ENCODE measurements at places on chromosomes 7 and 10.

DNA sequence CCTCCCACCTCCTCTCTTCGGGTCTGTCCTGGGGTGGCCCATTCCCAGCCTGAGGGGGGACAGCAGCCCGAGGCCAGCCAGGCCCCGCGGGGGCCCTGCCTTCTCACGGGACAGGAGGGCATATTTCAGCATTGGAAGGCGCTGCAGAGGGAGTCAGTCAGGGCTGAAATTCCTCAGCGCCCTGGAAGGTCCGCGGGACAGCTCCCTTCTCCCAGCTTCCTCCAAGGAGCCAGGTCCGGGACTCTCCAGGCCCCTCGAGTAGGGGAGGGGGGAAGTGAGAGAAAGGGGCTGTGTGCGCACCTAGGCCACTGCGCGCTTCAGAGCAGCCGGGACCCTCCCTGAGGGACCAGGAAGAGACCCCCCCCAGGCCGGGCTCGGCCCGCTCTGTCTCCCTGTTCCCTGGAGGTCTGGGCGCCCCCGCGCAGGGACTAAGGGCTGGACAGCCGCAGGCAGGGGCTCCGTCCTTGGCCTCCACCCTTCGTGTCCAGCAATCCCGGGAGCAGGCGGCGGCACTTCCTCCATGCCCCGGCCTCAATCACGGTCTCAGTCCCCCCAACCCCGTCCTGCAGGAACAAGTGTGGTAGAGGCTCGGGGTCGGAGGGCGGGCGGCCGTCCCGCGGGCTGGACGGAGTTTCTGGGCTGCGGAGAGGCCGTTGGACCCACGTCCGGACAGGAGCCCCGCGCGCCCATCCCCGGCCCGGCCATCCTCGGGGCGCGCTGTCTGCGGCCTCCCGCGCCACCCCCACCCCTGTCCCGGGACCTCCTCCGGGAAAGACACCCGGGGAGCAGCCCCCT is 6.0 kb upstream of the ELFN1 start:
- no peak for DNase-seq

GRCh38 chr7:90749774-90750173 is 153.7 kb downstream of the CDK14 start:
- DNase-seq: no peak

DNA sequence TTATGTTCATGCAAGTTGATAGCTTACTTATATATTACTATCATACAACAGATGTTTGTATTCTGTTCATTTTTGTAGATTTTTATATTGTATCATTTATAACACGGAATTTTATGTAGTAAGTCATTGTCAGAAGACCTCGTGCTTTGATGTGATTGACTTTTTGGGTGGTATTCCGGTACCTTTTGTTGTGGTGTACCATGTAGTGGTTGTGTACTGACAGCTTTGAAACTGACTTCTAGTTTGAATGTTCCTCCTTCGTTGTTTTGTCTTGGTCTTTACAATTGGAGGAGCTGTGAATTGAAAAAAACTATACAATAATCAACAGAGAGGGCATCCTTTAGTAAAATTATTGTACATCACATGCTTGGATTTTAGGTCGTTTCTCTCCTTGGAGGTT is 61.5 kb downstream of the WAC start:
- DNase-seq: no peak

DNA sequence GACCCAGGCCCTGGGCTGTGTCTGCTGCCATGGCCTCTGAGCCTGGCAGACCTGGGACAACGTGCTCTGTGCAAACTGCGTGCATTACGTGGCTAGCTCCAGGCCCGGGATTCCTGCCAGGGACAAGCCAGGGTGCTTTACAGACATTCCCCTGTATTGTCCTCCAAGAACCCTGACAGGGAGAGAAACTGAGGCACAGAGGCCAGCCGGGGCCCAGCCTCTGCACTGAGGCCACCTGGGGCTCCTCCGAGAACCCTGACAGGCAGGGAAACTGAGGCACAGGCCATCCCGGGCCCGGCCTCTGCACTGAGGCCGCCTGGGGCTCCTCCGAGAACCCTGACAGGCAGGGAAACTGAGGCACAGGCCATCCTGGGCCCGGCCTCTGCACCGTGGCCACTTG is 64.9 kb downstream of the CFAP46 start:
- DNase-seq: no peak

- no peak for DNase-seq
Measured at GRCh38 chr7:112937651-112938415, 147.6 kb upstream of the TMEM168 start.

GRCh38 chr7:84820481-84820880 is 366.4 kb downstream of the SEMA3D start:
- DNase-seq: no peak

DNA sequence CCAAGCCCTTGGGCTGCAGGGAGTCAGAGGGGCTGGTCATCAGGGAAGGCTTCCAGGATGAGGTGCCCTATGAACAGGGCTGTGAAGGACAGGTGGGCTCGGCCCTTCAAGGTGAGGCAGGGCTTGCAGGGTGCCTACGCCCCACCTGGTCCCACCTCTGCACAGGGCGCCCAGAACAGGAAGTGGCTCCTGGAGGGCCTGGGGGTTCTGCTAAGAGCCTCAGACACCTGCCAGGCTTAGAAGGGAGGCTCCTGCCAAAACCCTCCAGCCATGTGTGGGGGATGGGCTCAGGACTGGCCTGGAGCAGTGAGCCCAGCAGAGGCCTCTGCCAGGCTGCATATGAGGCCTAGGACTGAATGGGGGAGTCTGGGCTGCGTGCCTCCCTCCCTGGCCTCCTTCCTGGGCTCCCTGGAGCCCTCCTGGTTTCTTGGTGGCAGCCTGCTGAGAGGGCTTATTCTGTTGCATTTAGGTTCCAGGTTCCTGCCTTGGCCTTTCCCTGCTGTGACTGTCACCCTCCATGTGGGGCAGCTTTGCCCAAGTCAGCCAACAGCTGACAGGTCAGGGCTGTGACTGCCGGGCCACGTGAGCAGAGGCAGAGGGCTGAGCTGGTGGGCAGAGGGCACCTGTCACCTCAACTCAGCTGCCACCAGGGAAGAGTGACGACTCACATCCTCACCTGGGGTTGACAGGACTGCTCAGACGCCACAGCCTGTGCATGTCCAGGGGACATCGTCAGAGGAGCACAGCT is 45.2 kb upstream of the MSMB start:
- DNase-seq: no peak

GRCh38 chr7:2117646-2118045 is 115.1 kb downstream of the MAD1L1 start:
- DNase-seq: no peak

DNA sequence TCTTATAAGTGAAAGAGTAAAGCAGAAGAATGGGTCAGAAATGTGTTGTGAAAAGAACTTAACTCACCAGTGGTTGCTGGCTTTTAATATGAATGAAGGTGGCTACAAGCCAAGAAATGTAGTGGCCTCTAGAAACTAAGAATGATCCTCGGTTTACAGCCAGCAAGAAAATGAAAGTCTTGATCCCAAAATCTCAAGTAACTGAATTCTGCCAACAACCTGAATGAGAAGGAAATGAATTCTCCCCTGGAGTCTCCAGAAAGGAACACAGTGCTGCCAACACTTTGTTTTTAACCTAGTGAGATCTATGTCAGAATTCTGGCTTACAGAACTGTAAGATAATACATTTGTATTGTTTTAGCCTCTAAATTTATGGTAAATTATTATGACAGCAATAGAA is 193.0 kb downstream of the FZD1 start:
- DNase-seq: no peak

- DNase-seq: no peak
Measured at GRCh38 chr7:45697576-45698136, 123.5 kb downstream of the ADCY1 start.

DNA sequence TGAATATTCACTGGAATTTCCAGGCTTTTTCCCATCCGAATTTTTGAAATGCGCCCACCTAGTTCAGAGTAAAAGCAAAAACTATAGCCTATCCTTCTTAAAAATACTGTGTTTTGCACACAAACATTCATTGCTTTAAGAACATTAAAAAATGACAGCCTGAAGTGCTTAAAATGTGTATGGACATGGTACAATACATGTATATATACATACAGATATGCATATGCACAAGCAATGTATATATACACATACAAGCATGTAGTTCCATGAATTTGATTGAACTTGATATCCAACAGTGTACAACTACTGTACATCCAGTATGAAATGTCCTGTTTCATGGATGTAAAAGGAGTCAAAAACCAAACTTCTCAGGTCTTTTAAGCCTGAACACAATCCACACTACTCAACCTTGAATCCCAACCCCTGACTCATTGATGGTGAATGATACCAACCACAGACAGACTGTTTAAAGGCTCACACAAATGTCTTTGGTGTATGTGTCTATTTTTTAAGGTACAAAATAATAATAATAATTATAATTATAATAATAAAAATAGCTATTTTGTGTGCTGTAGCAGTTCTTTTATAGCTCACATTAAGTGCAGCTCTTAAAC is 14.8 kb downstream of the INHBA start:
- DNase-seq: no peak

GRCh38 chr7:30596721-30597120 is 2.0 kb downstream of the GARS1 start:
- no peak for DNase-seq

- peak; percentile 89 for DNase-seq
Measured at GRCh38 chr7:130961128-130961601, 227.2 kb upstream of the KLF14 start.

DNA sequence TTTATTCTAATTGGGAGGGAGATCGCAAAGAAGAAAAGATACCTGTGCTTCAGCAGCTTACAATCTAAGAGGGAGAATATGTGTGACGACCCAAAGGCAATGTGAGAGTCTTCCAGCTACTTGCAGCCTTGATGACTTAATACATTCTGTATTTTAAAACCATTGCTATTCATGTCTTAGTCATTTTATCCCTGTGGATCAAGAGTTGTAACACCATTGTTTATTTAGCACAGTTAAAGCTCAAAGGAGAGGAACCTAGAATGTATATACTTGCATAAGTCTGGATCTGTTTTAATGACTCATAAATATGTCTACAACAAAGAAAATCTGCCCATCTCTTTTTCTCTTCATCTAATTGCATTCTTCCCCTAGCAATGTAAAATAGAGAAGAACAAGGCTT is 117.9 kb upstream of the DLX6 start:
- no peak for DNase-seq

GRCh38 chr7:97003262-97004246 is 1.8 kb upstream of the DLX6 start:
- no peak for DNase-seq

DNA sequence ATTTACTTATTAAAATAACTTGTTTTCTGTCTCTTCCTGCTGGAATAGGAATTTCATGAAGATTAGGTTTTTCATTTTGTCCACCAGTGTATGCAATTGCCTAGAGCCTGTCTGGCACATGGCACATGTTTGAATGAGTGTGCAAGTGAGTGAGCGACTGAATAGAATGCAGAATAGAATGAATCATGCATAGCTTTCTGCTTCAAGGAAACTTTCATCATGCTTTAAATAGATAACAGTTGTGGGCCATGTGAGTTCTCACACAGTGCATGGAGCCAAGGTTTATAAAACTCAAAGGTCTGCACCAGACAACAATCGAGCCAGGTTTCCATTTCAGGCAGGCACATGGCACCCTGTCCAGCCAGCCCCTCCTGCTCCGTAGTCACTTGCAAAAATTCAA is 74.2 kb upstream of the HECW1 start:
- DNase-seq: no peak

DNA sequence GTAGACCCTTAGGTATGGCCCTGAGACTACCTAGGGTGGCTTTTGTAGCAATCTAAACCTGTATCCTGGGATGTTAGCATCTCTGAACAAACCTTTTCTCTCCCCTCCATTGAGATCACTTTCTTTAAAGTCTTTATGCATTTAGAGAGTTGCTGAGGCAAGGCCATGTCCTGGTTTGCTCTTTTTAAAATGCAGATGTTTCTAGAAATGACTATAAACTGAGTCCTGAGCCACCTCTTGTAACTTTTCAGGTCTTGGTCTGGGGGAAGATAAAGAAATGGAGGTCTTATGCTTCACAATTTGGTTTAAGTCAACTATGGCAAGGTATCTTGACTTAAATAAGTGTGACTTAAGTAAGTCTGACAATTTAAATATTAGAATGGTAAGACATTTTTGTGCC is 78.0 kb downstream of the AUTS2 start:
- no peak for DNase-seq

- DNase-seq: no peak
Measured at GRCh38 chr7:2523461-2523936, 3.9 kb downstream of the LFNG start.

DNA sequence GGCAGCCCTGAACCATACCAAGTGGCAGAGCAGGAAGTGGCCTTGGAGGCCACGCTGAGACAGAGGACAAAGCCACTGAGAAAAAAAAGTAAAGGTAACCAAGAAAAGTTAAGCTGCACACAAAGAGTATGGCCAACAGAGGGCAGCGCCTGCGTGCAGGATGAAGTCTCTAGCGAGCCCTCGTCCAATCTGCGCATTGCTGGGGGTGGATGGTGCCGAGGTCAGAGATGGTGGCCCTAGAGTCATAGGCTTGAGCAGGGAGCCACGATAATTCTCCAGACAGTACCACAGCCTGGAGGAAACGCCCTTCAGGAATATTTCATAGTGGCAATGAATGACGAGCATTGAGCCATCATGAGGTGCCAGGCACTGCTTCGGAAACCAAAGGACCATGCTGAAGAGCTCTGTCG is 9.7 kb downstream of the ATP6V0E2 start:
- no peak for DNase-seq

- DNase-seq: no peak
Measured at GRCh38 chr7:39617005-39617404, 6.4 kb upstream of the RALA start.

- no peak for DNase-seq
Measured at GRCh38 chr7:140079121-140079536, 16.4 kb upstream of the PARP12 start.

DNA sequence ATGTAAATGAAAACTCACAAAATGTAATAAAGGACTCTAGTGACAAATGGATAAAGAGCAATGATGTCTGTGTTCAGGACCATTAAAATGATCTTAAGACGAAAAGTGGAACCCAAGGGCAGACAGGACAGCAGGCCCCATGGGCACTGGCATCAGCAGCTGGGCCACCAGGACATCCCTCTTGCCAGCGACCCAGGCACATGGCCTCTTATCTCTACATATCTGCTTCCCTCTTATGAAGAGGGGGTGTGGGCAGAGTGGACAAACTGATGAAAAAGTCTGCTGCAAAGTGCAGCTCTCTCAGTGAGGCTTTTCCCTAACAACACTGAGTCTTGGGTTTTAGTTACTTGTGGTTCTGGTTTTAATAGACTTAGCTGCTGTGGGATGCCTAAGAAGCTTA is 44.8 kb upstream of the ANKRD1 start:
- DNase-seq: no peak

- DNase-seq: no peak
Measured at GRCh38 chr10:124802313-124802675, 675 bp downstream of the ABRAXAS2 start.

GRCh38 chr7:37825038-37825437 is 23.4 kb upstream of the NME8 start:
- no peak for DNase-seq

GRCh38 chr10:96478355-96478754 is 35.4 kb downstream of the TLL2 start:
- DNase-seq: no peak

All from GM06990 (cell line).